ENCODE measurements at places on chromosomes 13 and 19. TPM values are rescaled to one million over a fixed set of nuclear protein-coding genes. Genes with fewer than 3 reads are reported as not detected.

The KIR2DL4 gene
- total RNA-seq = not detected

The CEACAM16 gene
- total RNA-seq = not detected

The RASGRP4 gene
- not detected for total RNA-seq

The SUGP1 gene
- total RNA-seq = 63.9 TPM

The ATP1A3 gene
- total RNA-seq = not detected

The ZNF468 gene
- 20.5 TPM for total RNA-seq

The ZAR1L gene
- total RNA-seq = not detected

The HSPB6 gene
- total RNA-seq = 0.40 TPM

The RNF225 gene
- 1.4 TPM for total RNA-seq

The TLE6 gene
- total RNA-seq = 1.4 TPM

The CD37 gene
- not detected for total RNA-seq

The C19orf33 gene
- total RNA-seq = 90.9 TPM

The CD33 gene
- 3.1 TPM for total RNA-seq

The TRPC4 gene
- 6.5 TPM for total RNA-seq

The PTPRS gene
- total RNA-seq = 106 TPM

The KLHL1 gene
- total RNA-seq = 0.03 TPM

The LENG9 gene
- total RNA-seq = 12.7 TPM

The CELF5 gene
- not detected for total RNA-seq

The AMER2 gene
- total RNA-seq = not detected

The CACNA1A gene
- total RNA-seq = 0.40 TPM

Data from A375 (cell line).